Epithelial cell of prostate (primary cell): ENCODE measurements at places on chromosomes 3 and 15.

GRCh38 chr15:66701422-66702034 lies 508 bp upstream of the SMAD6 start:
- no peak for DNase-seq

GRCh38 chr3:141306922-141307321 lies 61.4 kb upstream of the ZBTB38 start:
- no peak for DNase-seq

- DNase-seq, result no peak
These were observed 3.0 kb upstream of the RHO start for GRCh38 chr3:129525341-129525968.

- DNase-seq, result no peak
These were observed 36.7 kb upstream of the ARHGEF3 start for GRCh38 chr3:56838448-56838847.

GRCh38 chr3:192273697-192274010 lies 453.7 kb downstream of the FGF12 start:
- peak; percentile 14 for DNase-seq

- no peak for DNase-seq
These were observed 42.5 kb upstream of the SNRK start for GRCh38 chr3:43243590-43244587.

DNA sequence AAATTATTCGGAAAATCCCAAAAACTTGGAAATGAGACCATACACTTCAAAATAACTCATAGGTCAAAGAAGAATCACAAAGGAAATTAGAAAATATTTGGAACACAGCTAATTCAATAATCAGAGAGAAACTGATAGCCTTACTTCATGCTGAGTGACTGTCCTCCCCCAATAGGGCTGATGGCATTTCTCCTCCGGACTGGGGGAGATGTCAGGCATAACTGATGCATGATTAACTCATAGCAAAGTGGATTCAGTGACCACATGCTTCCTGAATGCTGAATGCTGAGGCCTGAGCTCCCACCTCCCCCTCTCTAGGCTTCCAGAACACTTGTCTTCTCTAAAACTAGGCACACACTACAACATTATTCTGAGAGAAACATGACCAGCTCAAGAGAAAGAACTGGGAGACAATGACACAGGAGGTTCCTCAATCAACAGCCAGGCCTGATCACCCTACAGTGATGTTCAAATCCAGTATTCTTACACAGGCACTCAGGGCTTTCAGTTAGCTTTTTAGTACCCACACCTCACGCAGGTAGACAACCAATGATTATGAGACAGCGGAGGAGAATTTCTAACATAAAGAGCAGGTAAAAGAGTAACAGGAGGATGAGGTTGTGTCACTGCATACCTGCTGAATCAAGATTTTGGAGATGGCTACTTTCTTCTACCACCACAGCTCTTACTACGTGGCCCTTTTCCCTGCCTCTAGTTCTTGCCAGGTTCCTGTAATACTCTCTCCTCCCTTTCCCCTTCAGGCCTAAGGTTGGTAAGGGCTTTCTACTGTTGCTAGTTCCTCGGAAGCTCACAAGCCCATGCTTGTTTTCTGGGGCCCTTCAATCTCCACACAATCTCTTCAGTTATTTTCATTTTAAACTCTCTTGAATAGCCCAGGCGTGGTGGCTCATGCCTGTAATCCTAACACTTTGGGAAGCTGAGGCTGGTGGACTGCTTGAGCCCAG lies 96.1 kb downstream of the FMN1 start:
- no peak for DNase-seq

- no peak for DNase-seq
These were observed 1.5 kb downstream of the WHAMM start for GRCh38 chr15:82810890-82811426.

- DNase-seq, result no peak
These were observed 340.7 kb upstream of the C2CD4B start for GRCh38 chr15:62505762-62506161.

GRCh38 chr3:45551214-45552010 lies 43.1 kb upstream of the LIMD1 start:
- DNase-seq, result peak; percentile 83

DNA sequence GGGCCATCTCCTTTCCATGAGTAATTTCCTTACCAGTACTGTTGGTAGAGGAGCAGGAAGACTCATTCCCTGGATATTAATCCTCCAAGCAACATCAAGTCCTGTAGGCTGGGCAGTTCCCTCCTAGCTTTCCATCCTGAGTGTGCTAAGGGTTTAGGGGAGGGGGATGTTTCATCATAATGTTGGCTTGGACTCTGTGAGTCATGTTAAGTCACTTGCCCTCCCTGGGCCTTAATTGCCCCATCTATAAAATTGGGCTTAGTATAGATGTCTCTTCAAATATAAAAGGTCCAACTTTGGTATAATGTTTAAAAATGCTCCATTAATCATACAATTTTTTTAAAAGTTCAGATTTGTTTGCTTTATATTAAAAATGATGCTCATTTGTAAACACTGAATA lies 52.7 kb downstream of the TLE3 start:
- DNase-seq, result no peak

DNA sequence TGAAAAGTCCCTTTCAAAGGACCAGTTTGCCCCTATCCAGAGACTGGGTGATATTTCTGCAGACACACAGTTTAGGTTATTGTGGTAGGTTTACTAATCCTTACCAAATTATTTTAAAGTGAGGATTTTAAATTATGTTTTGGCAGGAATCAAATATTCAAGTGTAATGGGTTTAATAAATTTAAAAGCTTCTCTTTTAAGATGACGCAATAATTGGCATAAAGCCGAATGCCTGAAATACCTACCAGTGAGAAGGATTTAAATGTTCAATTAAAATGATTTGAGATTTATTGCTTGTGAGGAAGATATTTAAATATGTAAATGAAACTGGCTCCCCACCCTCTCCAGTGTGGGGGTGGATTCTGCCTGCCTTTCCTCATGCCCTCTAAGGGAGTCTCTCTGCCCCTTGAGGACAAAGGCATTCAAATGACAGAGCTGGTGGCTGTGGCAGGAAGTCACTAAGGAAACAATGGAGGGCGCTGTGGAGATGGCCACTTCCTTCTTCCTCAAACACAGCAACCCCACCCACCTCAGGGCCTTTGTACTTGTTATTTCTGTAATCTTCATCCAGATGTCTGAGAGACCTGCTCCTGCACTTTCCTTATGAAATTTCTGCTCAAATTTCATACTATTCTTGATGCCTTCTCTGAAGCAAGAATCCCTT lies 131.7 kb downstream of the TNIK start:
- DNase-seq, result no peak

GRCh38 chr3:42876940-42877720 lies 1.5 kb upstream of the CYP8B1 start:
- DNase-seq, result no peak

GRCh38 chr3:150409512-150410310 lies 1.6 kb downstream of the TSC22D2 start:
- no peak for DNase-seq

DNA sequence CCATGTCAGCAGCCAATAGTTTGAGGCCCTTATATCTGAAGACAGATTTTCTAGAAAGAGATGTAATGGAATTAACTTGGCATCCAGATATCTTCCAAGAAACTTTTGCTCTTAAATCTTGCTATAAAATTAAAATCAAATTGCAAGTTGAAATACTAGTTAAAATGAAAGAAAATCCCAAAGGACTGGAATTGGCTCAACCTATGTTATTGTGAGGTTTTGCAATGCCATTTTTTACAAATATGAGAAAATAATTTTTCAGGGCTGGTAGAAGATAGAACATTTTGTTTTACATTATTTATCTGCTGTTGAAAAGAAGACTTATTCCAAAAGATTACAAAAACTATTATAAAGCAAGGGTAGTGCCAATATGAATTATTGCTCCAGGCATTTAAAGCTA lies 92.2 kb upstream of the AGTR1 start:
- DNase-seq, result no peak

- DNase-seq, result no peak
These were observed 425.8 kb upstream of the MDFIC2 start for GRCh38 chr3:70738291-70738681.

DNA sequence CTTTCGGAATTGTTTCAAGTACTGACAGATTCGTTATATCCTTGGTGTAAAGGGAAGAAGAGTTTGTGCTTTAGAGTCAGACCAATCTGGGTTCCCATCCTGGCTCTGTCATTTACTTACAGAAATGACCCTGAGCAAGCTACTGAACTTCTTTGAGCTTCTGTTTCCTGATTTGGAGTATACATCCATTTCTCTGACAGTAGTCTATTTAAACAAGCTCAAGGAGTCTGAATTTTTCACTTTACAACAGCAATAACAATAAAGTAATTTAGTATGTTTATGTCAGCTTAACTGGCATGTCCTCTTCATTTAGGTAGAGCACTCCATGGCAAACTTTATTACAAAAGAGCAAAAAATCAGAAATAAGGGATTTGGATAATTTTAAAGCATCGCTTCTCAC lies 27.8 kb downstream of the FAM98B start:
- no peak for DNase-seq

GRCh38 chr15:88284318-88284998 lies 27.9 kb upstream of the NTRK3 start:
- no peak for DNase-seq

DNA sequence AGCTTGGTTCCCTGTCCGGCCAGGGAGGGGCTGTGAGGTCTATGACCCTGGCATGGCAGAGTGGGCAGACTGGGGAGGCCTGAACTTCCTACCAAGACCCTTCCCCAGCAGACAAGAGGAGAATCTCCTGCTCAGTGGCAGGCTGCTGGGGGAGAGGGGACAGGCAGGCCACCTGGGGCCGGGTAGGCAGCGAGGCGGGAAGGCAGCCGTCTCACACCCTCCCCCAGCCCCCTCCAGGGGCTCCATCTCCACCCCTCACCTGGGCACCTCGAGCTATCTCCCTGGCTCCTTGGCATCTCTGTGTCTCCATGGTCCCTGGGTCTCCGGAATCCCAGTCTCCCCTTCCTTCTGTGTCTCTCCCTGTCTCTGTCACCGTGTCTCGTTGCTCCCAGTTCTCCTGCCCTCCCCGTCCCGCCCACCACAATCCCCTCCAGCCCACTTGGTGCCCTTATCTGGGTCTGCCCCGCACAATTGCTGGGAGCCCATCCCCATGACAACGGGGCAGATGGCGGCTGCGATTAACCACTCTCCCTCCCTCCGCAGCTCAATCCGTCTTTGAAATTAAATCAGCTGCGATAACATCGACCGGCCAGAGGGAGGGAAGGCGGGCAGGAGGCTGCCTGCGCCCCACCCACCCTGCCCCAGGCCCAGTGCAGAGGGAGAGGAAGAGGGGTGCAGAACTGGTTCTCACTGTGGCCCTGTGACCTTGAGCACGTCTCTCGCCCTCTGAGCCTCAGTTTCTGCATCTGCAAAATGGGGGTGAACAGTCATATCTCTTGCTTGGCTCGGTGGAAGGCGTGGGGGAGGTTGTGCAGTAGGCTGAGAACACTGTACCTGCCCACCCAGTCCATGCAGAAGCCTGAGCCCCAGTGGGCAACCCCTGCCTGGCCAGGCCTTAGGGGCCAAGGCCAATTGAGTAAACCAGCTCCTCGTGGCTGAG lies 9.6 kb downstream of the DNAJB8 start:
- no peak for DNase-seq

DNA sequence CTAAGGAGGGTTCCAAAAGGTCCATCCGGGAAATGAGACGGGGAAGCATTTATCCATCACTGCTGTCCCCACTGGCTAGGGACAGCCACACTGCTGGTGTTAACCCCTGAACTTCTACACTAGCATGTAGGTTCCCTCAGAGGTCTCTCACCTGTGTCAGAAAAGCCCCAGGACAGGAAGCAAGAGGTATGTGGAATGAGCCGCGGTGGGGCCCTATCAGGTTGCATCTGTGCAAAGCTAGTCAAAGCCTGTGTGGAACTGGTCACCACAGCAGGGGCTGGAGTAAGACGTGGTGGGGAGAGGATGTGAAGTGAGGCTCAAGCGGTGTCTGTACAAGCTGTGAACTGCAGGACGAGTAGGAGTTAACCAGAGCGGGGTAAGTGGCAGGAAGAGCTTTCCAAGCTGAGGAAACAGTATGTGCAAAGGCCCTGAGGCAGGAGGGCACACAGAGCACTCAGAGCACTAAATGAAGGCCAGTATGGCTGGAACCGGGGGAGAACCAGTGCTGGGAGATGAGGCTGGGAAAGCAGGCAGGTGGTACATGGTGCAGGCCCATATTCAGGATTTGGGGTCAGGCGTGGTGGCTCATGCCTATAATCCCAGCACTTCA lies 57.8 kb downstream of the MEGF11 start:
- DNase-seq, result no peak

DNA sequence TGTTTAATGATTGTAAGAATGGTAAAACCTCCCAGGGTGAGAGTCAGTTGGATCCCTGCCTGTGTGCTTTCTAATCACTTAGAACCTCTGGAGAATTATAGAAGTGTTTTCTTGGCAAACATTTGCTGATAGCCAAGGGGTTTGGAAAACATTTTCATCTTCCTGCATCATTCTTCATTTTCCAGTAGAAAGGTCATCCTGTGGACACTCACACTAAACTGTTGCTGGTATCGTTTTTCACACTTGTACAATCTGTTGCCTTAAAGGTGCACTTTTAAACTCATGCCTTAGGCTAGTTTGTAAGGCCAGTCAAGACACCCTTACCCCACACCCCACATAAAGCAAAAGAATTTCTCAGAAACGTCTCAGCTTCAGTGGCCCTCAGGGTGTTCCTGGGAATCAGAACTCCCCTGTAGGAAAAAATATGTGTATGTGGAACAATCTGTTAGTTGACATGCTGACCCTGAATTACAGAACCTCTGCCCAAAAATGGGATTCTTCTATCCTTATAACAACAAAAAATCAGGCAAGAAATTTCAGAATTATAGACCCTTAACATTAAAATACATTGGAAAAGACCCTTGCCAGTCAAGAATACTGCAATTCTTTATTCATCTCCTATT lies 5.8 kb upstream of the PLD1 start:
- no peak for DNase-seq

GRCh38 chr3:181901626-181902025 lies 189.9 kb downstream of the SOX2 start:
- DNase-seq, result no peak

DNA sequence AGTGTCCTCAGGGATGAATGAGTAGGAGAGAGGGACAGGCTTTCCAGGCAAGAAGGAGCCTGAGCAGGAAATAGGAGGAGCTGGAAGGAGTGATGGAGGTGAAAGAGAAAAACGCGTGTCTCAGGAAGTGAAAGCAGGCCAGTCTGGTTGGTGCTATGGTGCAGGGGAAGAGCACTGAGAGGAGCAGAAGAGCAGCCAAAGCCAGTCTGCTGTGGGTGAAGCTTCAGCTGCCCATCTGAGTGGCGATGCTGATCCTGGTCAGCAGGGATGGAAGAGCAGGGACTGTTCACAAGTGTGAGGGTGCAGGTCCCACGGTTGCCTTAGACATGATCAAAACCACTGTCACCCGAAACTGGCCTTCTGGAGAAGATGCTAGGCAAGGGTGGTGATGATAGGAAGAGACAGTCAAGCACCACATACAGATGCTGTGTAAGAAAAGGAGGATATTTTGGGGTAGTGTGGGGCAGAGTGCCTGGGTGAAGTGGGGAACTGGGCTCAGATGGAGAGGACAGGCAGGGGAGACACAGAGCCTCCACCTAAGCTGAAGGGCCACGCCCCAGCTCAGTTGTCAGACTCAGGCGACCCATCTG lies 5.5 kb upstream of the KY start:
- no peak for DNase-seq

DNA sequence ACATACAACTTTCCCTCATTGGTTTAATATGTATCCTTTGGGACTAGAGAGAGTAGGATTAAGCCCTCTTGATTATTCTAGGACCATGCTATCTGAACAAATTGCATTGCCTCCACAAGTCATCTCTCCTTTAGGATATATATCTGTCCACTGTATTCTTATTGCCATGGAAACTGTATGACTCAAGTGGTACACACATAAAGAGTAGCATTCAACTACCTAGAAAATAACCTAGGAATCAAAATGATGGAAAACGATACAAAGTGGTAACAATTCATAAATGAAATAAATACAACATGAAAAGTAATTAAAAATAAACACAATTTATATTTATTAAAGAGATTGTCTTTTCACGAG lies 212.1 kb upstream of the P2RY1 start:
- no peak for DNase-seq
